Motor neuron (in vitro differentiated cells): ENCODE measurements at places on chromosomes 6 and 20.

DNA sequence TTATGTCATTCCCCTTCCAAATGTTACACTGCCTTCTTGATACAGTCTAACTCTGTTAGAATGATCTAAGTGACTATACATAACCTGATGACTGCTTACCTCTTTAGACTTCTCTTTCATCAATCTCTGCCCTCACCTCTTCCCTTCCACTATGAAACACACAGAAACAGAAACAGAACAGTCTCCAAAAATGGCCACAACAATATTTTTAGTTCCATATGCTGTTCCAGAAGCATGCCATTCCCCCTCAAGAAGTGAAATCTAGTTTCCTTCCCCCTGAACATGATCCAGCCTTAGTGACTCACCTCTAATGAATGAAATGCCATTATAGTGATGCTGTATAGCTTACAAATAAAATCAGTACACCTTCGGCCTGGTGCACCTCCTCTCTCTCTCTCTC lies 229.3 kb upstream of the TENT5A start:
- ATAC-seq, result peak; percentile 29

DNA sequence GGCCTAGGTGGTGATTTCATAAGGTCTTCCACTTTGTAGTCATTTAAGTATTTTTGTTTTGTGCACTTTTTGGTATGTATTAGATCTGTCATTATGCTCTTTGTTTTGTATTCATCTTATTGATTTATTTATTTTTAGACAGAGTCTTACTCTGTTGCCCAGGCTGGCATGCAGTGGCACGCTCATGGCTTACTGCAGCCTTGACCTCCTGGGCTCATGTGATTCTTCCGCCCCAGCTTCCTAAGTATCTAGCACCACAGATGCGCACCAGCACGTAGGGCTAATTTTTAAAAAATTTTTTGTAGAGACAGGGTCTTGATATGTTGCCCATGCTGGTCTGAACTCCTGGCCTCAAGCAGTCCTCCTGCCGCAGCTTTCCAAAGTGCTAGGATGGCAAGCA lies 30.6 kb downstream of the TPX2 start:
- ATAC-seq, result no peak

GRCh38 chr20:56929606-56930005 lies 300.5 kb downstream of the TFAP2C start:
- ATAC-seq, result no peak

- no peak for ATAC-seq
These were observed 10.8 kb downstream of the MAVS start for GRCh38 chr20:3857405-3857804.

DNA sequence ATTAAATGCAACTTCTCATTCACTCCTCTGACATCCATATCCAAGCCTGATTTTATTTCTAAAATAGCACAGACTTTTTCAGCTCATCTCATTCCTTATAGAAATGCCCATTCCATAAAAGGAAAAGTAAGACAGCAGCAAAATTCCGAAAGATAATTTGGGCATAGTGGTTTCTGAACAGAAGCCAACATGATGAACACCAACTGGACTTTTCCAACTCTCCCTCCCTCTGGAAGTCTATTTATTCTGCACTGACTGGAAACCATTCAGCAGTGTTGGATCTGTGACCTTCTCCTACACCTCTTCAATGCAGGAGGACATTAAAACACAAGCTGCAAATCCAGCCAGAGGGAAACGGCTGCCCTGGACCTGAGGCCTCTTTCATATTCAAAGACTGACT lies 306.2 kb upstream of the NT5E start:
- no peak for ATAC-seq

- no peak for ATAC-seq
These were observed 77.7 kb upstream of the SAMD5 start for GRCh38 chr6:147430811-147431210.

DNA sequence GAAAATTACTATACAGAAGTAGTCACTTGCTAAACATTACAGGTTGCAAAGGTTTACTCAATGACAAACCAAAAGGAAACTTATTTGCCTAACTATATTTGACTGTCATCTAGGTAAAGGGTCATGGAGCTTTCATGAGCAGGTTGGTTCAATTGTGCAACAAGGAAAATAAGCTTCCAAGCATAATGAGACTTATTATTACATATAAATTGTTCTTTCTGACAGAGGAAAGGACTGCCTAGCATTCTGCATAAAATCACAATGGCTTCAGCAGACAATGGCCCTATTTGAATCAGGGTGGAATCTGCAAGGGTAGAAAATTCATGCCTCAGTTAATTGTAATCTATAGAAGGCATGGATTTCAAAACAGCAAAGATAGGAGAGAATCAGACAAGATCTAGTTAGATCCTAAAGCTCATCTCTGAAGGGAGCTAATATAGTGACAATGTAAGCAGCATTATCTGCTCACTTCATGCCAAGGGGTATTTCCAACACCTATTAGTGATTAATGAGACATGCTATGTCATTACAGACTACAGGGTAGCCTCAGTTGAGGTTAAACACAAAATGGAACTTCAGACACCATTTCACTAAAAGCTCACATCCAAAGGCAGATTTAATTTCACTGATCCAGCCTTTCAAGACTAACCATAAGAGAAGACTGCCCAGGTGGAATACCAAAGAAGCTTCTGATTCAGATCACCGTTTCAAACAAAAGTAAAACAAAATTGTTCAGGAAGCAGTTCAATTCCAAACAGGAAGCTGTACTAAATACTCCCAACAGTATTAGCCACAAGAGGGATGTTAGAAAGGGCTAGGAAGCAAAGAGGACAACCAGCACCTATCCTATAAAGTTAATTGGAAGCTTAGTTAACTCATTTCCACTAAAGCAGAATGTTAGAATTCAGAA lies 8.5 kb downstream of the STAU1 start:
- ATAC-seq, result peak; percentile 17

- ATAC-seq, result no peak
These were observed 420.9 kb downstream of the PRKN start for GRCh38 chr6:162306616-162307015.

DNA sequence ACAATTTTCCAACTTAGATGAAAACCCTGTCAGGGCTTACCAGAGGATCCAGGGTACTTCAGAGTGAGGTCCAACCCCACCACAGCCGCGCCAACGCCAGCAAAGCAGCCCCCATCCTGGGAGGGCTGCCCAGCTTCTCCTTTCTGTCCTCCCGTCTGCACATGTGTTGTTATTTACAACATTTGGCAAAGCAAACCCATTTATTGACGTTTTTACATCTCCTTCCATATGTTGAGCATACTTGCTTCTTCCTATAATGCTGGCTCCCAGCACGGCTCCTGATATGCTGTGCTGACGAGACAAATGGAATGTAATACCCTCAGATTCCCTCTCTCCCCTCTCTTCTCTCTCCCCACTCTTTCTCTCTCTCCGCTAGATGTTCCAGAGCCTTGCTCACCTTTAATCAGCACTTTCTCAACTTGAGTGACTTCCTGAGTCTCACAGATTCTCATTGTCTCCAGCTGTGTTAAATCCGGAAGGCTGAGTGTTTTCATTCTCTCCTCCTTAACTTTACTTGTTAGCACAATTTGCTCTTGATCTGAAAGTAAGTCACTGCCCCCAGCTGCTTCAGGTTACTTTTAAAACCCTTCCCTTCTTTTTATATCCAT lies 22.7 kb downstream of the RCAN2 start:
- no peak for ATAC-seq
